NCI-H446 treated with DMSO at 0.1 percent for 48 hours (cell line): ENCODE measurements at places on chromosomes 2 and 18.

DNA sequence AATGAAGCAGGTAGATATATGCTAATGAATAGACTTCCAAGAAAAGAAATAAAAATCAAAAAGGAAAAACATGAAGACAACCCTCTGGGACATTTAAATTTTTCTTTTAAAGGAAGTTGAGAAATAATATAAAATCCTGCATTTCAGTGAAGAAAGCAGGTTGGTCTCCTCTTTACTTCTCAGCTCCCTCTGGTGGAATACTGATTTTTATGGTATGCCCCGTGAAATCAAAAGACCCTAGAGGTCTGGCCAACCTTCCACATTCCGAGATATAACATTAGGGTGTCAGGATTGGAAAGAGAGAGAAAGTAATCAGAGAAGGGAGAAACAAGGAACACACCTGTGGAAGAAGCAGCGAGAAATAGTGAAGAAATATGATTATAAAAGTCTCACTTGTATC, 72.7 kb downstream of the DNER start:
- no peak for DNase-seq

DNA sequence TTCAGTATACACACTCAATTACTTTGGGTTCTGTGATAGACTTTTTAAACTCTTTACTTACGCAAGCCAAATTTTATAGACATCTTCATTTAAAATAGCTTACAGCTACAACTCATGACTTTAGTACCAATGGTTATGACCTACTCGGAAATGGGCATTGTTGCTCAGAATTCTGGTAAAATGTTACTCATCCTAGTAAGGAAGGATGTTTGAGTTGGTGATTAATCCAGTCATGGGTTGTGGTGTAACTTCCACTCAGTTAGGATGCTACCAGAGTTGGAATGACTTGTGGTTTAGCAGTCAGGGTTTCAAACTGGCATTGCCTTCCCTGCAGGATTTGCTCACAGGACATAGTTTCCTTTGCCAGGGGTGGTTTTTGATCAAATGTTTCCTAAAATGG, 7.4 kb upstream of the NPC1 start:
- no peak for DNase-seq

DNA sequence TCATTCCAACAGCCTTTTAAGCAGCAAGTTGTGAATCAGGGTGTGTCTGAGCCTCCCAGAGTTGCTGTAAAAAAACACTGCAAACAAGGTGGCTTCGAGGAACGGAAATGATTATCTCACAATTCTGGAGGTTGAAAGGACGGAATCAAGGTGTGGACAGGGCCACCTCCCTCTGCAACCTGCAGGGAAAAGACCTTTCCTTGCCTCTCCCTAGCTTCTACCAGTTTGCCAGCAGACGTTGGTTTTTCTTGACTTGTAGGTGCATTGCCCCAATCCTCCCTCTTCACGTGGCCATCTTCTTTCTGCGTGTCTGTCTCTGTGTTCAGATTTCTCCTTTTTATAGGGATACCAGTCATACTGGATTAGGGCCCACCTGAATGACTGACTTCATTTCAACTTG, 24.8 kb upstream of the TMEM131 start:
- DNase-seq = no peak

DNA sequence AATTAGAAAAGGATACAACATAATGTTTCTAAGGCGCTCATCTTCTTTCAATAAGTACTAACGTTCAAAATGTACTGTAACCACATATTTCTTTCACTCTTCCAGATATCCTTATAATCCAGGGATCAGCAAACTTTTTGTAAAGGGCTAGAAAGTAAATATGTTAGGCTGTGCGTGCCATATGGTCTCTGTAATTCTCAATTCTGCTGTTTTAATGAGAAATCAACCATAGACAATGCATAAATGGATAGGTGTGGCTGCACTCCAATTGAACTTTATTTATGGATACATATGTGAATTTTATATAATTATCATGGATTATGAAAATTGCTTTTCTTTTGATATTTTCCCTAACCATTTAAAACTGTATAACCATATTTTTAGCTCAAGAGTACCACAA, 459.4 kb downstream of the EPHA4 start:
- DNase-seq = peak; percentile 48

GRCh38 chr2:22153931-22154613, 1030.3 kb downstream of the TDRD15 start:
- DNase-seq = no peak

- DNase-seq = no peak
Observed at GRCh38 chr2:173752152-173752551, 213.0 kb downstream of the SP3 start.

- DNase-seq = peak; percentile 17
Observed at GRCh38 chr2:172928756-172929155, 146.9 kb upstream of the MAP3K20 start.

GRCh38 chr2:70442301-70443077, 111.1 kb downstream of the TGFA start:
- DNase-seq = no peak
